ENCODE measurements at places on chromosomes 6 and 20.

DNA sequence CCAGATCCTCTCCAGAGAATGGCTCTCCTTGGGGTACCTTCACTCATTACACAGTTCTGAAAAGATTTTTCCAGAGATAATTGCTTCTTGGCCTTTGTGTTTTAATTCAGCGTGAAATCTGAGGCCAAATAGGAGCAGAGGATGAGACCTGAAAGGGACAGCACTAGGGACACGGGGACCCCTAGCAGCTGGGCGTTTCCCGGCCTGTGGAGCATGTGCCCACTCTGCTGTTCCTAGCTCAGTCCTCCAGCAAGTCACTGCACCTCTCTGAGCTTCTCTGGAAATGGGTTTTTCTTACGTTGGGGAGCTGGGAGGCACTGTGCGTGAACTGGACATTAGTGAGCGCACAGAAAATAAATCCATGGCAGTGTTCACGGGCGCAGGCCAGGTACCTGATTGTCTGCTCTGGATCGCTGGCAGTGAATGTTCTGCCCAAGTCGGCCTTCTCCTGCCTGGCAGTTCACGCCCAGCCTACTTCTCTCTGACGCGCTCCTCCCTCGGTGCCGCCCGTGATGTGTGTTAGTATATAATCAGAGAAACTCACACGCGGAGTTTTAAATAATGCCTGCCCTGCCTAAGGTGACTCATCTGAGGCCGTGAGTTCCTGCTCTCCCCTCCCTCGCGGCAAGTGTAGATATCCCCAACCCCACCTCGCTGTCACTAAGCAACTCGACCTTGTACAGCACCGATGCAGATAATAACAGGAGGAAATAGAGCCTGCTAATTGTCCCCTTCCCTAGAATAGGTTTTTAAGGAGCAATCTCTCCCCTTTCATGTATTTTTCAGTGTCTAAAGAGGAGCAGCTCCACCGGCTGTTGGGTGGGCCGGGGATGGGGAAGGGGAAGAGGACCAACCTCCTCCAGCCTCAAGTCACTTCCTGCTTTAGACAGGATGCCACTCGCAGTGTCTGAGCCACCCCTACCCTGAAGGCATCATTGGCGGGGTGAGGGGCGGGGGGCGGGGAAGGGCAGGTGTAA lies 2.7 kb upstream of the TUBB2A start:
- DNase-seq = no peak

DNA sequence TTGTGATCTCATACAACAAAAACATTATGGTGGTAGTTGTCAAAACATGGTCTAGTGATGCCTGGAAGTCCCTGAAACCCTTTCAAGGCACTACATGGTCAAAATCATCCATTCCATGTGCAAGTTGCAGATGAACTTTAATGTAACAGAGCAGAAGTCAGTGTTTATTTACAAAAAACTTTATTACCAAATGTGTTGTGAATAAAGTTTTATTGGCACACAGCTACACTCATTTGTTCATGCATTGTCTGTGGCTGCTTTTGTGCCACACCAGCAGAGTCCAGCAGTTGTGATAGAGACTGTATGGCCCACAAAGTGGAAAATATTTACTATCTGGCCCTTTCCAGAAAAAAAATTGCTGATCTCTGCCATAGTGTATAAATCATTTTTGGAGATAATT lies 26.8 kb downstream of the TUBB2B start:
- DNase-seq = no peak

DNA sequence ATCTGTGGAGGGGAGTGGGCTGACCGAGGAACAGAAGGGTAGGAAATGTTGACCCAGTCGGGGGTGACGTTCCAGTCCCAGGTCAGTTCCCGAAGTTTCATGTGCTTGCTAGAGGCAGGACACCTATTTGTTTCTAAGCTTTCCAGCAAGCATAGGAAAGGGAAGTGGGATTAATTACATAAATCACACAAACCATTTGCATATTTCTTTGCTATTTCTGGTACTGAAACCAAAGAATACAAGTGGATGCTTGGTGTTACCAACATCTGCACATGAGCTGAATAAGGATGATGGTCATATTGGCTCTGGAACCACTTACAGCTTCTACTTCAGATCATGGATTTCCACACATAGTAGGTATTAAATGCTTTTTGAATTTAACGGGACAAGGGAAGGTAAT lies 546.5 kb downstream of the PRKN start:
- no peak for DNase-seq

DNA sequence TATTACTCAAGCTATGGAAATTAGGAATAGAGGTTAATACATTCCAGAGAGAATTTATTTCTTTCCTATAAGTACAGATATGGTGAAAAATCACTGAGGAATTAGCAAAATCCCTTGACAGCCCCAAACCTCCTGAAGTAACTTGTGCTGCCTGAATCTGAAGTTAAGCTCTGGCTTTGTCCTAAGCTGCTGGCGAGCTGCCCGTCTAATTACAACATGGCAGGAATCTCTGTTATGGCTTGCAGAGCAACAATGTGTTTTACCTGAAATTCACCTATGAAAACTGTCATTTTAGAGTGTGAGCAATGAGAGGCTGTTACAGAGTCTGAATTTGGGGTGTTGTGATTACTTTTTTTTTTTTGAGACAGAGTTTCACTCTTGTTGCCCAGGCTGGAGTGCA lies 22.5 kb upstream of the IYD start:
- no peak for DNase-seq

- DNase-seq = no peak
Measured at GRCh38 chr6:43221046-43221972, 8.0 kb downstream of the DNPH1 start.

DNA sequence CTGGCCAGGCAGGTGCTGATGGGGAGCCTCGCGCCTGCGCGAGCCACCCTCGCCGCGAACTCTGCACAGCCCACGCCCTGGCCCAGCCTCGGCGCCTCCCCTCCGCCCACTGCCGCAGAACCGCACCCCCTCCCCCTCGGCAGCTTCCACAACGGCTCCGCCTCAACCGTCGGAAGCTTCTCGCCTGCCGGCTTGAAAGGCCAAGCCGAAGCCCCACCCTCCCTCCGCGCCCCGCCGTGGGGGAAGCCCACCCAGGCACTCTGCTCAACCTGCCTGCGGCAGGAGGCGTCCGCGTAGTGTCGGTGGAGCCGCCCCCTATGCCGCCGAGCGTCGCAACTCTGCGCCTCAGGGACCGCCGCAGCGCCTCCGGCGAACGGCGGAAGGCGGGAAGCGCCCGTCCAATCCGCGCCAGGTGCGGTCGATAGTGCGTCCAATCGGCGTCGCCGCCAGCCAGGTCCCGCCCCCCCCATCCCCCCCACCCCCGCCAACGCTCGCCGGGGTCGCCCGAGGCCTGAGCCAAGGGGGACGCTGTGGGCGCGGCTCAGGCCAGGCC lies at the start of gene SYCP2:
TSS of gene SYCP2 (minus strand) at position 342 of the 553 bp plus-strand sequence. CDS start 11,224 bp downstream, outside the sequence.
- no peak for DNase-seq

DNA sequence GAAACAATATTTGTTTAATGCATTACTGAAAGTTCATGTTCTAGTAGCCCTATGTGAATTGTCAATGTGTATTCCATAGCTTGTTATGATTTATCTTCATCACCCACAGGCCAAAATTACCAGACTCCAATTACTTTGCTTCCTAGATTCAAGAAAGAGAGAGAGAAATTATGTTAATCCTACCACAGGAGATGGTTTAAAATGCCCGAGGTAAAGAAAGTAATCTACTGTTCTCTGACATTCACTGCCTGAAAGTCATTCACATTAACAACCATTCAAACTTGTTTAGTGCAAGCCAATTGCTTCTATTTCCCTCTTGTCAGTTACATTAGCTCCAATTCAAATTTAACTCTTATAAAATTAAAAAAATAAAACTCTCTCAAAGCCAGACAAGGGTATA lies 260.4 kb upstream of the THEMIS start:
- no peak for DNase-seq

GRCh38 chr6:105445481-105445880 lies 42.6 kb upstream of the PREP start:
- no peak for DNase-seq

DNA sequence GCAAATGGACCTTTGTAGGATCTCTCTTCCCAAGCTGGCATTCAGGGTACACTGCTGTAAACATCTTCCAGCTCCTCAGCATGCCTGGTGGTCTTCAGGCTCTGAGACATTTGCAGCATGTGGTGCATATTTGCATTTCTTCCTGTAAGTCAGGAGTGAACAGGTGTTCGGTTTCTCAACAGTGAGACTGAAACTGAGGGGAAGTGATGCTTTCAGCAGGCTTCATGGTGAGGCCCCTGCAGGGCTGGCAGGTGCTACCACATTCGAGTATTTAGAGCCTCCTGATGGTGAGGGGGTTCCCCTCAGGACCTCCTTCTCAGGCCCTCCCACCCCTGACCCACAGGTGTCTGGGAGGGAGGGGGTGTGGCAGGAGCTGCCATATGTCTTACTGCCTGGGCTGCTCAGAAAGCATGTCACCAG lies 15.1 kb downstream of the MYBL2 start:
- no peak for DNase-seq

DNA sequence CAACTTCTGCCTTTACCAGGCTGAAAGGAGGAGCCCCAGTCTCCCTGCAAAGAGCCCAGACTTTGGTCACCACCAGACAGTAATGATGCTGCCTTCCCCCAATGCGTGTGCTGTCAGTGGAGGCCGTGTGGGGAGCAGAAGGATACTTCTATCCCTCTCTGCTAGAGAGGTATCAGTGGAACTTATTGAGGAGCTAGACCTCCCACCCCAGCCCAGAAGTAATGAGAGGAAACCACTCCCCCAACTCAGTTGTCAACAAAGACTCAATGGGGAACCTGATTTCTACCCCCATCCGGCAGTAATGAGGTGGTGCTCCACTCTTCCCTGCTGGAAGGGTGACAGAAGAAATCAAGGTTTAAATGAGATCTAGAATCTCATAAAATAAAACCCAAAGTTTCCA lies 4.4 kb upstream of the WFDC8 start:
- DNase-seq = no peak

DNA sequence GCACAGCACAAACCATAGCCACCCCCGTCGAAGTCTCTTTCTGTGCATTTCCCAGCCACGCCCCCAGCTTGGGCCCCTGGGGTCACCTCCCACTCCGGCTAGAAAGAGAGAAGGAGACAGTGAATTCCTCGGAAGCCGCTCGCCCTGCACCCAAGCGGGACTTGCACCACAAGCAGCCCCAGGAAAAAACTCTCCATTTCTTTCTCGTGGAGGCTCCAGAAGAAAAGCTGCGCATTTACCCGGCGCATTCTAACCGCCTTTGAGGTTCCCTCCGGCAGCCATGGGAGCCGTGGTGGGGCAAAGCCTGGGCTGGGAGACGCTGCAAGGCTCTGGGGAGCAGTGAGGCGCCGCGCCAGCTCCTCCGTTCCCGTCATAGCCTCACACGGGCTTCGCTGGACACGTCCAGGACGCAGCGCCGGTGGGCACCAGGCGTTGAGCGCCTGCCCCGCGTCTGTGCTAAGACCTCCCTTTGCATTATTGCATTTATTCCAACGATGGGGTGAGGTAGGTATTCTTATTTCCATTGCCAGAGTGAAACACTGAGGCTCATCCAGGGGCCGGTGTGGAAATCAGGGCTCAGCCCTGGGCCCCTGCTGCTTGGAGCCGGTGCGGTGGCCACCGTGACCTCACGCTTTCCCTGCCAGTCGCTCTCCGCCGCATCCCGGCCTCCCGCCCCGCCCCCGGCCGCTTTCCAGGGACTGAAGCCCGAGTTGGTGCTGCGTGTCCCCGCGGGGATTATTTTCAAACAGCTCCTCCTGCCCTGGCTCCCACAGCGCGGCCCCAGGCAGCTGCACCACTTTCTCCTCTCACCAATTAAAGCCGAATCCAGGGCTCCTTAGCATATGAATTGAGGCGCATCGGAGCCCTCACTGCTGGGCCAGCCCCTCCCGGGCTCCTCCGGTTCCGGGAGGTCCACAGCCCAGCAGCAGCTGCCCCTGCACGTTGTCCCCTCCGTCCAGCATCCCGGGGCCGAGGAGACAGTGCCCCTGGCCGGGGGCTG lies 148.3 kb upstream of the AFDN start:
- no peak for DNase-seq

GRCh38 chr6:167855825-167856425 lies 29.2 kb downstream of the AFDN start:
- DNase-seq = no peak

GRCh38 chr6:114785235-114786127 lies 442.7 kb upstream of the HS3ST5 start:
- no peak for DNase-seq

GRCh38 chr20:8322662-8323217 lies 190.7 kb downstream of the PLCB1 start:
- no peak for DNase-seq
